ELR (cell line): ENCODE measurements at places on chromosomes 6 and 20.

DNA sequence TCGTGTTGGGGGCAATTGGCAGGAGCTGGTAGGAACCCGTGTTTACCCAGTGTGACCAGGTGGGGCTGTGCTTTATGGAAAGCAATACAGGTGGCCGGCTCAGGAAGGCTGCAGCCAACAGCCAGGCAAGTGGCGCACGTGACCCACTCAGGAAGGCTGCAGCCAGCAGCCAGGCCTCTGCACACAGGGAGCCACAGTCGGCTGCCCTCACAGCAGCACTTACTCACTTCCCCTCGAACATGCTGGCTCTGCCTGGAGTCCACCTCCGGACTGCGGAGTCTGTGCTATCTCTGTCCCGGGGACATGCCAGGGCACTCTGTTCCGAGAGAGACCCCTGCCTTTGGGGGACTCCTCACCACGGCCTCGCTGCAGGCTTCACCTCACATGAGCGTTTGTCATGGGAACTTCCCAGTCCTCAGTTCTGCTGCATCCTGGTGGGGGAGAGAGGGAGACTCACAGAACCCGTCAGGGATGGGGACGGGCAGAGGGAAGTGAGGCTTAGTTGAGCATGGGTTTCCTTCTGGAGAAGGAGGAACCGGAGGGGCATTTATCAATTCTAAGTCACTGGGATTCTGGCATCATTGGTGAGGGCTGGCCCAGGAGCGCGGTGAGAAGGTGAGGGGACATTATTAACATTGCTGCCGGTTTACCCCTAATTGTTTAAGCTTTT lies 76.8 kb downstream of the TTLL2 start:
- no peak for DNase-seq

GRCh38 chr6:149414821-149415220 lies 14.8 kb downstream of the SUMO4 start:
- no peak for DNase-seq

DNA sequence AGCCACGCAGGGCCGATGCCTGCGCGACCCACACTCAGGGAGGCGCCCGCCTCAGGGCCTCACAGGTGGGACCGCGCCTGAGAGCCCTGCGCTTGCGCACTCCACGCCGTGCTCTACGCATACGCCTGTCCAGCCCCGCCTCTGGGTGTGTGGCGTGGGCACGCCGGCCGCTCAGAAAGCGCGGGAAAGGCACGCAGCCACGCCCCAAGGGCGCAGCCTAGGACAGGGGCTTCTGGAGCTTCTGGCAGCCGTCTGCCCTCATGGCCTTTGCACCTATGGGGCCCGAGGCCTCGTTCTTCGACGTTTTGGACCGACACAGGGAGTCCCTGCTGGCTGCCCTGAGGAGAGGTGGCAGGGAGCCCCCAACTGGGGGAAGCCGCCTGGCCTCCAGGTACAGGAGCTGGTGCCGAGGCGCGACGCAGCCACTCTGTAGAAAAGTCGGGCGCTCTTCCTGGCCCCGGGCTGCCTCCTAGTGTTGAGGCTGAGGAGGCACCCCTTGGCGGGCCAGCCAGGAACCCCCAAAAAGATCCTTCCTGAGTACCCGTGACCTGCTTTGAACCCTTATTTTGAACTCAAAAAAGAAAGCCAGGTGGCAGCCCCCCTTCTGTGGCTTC lies at the start of gene SPO11:
SPO11 (plus strand) TSS at position 196 of the 614 bp plus-strand sequence; CDS start at position 261, 65 bp downstream.
- DNase-seq = no peak

GRCh38 chr6:157768863-157769551 lies 54.0 kb upstream of the SNX9 start:
- no peak for DNase-seq

- DNase-seq = no peak
Measured at GRCh38 chr6:44504301-44504791, 116.8 kb downstream of the CDC5L start.

GRCh38 chr6:18555750-18556149 lies 168.6 kb downstream of the RNF144B start:
- no peak for DNase-seq

DNA sequence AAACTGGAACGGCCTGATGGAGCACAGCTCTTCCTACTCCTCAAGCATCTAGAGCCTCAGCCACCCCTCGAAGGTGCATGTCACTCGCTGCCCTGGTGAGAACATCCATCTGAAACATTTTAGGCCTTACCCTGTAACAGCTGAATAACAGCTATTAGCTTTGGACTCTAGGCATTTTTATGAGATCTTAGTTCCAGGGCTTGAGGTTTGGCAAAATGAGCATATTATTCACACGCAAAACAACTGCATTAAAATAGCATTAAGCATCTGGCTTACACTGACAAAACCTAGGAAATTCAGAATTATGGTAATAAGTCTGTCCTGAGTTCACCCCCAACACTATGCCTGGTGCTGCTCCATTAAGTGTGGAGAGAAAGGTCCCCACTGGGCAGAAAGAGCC lies 56.1 kb downstream of the ADAT2 start:
- no peak for DNase-seq

DNA sequence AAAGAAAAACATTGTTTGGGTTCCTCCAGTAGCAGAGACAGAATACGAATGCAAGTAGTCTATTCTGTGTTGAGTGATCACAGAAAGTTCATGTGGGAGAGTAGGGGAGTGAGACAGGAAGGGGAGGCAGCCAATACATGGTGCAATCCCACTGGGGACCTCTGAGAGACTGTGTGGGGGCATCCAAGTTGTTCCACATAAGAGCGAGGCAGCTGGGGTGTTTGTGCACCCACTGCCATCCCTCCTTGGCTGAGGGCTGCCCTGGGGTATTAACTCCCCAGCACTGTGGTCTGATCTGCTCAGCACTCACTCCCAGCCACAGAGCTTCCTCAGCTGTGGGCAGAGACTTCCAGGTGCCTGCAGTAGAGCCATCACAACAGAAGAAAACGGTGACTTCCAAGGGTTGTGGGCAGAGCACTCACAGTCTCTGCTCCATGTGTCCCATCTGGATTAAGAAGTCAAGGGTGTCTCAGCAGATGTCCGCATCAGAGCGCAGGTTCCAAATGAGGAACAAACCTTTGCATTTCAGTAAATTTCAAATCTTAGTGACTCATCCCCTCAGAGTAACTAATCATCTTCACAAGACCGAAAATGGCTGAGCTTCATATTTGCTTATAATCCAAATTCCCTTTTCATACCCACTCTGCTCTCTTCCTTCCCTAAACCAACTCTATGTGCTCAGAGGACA lies 101.9 kb upstream of the NAA20 start:
- no peak for DNase-seq

- DNase-seq = no peak
Measured at GRCh38 chr20:16432466-16433292, 140.6 kb downstream of the KIF16B start.

DNA sequence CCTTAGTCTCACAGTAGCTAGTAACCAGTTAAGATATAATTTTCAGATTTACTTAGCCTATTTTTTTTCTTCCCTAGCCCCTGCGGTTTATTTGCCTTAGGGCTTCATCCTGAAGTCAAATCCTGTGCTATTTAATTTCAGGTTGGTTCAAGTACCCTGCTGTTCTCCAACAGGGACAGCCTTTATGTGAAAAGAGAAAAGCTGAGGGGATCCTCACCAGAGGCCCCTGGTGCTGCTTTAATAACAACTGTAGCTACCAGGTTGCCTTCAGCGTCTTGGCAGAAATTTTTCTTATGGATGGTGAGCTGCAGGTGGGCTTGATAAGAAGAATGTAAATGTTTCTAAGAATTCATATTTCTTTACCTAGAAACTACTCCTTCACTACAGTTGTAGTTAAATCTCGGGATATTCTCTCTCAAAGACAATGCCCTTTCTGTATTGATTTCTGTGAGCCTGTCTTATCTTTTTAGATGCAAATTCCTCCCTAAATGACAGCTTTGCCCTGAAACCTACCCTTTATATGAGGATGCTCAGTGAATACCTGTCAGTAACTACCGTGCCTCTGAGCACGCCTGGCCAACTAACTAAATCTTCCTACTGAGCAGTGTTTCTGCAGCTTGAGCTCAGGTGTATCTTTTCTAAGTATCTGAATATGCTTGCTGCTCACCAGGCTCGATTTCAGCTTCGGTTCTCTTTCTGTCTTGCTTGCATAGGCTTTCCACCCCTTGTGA lies 320.5 kb downstream of the MMUT start:
- DNase-seq = no peak

DNA sequence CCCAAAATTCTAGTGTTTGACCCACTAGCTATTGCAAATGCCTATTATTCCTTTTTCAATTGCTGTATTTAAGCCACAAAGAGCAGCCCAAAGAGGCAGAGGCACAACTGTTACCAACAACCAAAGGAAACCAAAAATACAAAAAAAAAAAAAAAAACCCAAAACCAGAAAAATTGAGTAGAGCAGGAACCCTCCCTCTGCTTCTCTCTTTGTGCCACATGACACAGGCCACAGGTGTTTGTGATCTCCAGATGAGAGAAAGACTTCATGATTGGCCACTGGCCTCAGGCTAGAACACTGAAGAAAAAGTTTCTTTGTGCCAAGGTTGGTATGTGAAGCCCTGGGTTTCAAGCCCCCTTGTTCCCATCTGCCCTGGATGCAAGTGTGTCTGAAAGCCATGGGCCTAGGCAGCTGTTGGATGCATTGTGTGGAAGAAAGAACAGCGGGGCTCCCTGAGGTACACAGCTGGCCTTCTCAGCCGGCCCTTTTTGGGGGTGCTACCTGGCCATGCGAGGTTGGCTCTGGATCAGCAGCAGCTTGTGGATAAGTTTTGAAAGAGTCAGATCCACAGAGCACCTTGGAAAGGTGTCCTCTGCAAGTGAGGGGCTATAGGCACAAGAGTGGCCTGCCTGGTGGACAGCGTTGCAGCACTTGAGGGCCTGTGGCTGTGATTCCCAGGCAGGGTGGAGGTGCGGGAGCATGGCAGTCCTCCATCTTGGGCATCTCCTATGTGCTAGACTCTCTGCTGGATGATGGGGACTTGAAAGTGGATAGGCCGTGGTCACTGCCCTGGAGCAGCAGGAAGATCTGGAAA lies 204.5 kb downstream of the ZDHHC14 start:
- no peak for DNase-seq

- DNase-seq = peak; percentile 22
Measured at GRCh38 chr6:36364669-36365479, 22.6 kb downstream of the ETV7 start.

DNA sequence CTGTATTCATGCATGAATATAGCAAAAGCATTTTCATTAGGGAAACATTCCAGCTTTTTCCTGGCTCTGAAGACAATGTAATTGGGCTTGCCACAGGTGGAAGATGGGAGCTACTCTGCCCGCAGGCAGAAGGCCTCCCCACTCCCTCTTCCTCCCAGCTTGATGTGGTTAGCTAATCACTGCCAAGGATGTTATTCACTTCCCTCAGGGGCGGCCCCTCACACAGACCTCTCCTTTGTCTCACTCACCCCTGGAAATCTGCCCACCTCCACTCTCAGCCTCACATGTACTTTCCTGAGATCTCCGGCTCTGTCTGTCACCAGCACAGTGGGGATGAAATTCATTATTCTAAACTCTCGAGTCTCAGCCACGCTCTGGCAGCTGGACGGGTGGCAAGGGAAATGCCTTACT lies 100.7 kb downstream of the ANKRD60 start:
- peak; percentile 99 for DNase-seq

GRCh38 chr6:17871836-17872235 lies 115.6 kb downstream of the KIF13A start:
- DNase-seq = no peak

- peak; percentile 6 for DNase-seq
Measured at GRCh38 chr20:32972181-32973076, 31.8 kb downstream of the SUN5 start.

DNA sequence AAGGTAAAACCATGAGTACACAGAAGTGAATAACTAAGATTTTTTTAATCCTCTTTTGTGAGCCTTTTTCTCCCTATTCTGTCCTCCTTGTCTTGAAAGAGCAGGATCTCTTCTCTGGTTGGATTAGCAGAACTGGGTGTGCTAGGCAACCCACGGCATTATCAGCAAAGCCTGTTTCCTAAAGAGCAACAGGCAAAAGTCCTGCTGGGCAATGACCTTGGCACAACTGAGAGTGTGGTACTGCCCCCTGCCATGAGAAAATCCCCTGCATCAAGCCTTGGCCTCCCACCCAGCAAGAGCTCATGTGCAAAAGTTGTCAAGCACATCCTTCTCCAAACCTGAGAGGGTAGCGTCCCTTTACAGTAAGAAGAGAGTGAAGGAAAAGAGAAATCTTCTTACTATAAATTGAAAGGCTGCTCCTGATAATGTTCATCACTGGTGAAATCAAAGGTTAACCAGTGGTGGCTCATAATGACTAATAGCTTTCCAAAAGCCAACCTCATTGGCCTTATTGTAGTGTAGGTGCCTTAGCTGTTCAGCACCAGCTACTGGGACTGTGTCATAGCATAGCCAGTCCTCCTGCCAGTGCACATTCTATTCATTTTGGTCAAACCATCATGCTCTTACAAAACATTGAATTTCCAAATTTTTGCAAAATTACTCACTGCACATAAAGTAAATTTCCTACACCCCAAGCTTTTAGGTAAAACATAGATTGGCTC lies 17.1 kb downstream of the KIF6 start:
- DNase-seq = no peak

- DNase-seq = peak; percentile 21
Measured at GRCh38 chr6:157773248-157773773, 49.7 kb upstream of the SNX9 start.

DNA sequence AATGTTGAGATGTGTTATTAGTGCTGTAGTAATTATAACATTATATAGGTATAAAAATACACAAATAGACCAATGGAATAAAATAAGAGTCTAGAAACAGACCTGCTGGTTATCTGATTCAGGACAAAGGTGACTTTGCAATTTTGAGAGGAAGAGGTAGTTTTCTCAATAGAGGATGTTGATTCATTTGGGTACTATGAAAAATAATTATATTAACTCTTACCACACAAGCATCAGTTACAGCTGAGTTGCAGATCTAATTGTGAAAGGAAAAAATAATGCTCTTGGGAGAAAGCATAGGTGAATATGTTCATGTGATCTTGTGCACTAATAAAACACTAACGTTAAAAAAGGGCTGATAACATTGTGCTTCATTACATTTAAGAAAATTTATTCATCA lies 103.0 kb downstream of the BCKDHB start:
- no peak for DNase-seq

- DNase-seq = no peak
Measured at GRCh38 chr6:147621961-147622360, 113.5 kb downstream of the SAMD5 start.

DNA sequence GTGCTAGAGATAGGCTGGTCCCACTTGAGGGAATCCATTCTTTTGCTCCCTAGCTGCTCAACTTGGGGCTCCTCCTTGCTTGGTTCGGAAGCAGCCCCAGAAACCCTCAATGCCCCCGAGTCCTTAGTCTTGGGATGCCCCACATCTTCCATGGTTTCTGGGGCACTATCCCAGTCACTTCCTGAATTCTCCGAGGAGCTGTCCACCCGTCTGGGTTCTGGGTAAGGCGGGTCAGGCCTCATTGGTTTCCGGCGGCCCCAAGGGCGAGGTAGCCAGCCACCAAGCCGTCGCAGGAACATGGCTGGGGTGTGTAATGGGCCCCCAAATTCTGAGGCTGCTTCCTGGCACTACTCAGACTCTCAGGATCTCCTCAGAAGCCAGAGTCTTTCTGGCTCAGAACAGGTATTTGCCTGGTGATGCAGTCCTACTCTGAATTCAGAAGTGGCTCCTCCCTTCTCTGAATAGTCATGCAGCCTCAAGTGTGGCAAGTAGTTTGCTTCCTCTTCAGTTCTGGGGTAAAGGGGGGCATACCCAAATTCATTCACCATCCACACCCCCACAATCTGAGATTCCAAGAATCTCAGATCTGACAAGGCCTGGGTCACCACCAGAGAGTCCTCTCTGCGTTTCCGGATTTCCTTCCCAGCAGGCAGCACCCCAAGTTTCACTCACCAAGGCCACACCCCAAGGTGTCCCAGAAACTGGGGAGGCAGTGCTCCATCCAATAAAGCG lies 763 bp downstream of the C6orf47 start:
- DNase-seq = peak; percentile 58
